ENCODE measurements at places on chromosomes 6 and 20.

DNA sequence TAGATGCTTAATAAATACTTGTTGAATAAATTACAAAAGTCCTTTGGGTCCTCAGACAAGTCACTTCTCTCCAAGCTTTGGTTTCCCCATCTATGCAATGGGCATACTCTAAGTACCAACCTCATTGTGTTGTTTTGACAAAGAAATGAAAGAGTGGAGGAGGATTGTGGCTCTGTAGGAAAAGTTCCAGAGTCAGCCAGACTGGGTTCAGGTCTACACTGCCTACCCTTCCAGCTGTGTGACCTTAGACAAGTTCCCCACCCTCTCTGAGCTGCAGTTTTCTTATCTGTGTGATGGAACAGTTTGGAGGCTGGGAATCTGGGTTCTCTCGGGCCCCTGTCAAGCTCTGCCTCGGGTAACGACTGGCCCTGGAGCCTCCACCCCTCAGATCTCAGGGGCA lies 53.9 kb downstream of the SNAI1 start:
- DNase-seq: no peak

- DNase-seq: no peak
These were observed 411.1 kb downstream of the HDGFL1 start for GRCh38 chr6:22980446-22980845.

DNA sequence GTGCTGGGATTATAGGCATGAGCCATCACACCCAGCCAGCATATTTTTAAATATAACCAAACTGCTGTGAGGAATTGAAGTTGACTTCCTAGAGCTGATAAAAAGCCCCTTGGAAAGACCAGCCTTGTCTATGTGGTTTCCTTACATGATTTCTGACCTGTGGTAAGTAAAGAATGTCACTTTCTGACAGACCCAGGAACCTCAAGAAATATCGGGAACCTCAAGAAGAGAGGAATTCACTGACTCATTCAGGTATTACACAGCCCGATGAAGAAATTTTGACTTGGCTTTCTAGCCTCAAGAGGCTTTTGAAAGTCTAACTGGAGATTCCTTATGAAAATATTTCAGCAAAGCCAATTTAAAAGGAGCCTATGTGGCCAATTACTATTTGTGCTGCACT lies 71.8 kb downstream of the FOXF2 start:
- DNase-seq: no peak

DNA sequence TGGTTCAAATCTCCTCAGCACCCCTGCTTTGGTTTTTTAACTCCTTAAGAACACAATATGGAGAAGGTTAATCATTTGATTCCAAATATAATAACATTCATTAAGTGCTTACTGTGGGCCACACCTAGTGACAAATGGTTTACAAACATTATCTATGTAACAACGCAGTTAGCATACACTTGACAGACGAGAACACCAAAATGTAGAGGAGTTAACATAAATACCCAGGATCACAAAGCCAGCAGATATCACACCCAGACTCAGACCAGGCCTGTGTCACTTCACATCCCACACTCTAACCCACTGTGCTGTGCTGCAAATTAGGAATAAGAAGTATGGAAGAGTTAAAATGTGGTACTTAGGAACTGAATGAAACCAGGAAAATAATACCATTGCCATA lies 82.9 kb downstream of the AGPAT4 start:
- DNase-seq: no peak

- DNase-seq: no peak
These were observed 4.5 kb downstream of the TEAD3 start for GRCh38 chr6:35492258-35492973.

DNA sequence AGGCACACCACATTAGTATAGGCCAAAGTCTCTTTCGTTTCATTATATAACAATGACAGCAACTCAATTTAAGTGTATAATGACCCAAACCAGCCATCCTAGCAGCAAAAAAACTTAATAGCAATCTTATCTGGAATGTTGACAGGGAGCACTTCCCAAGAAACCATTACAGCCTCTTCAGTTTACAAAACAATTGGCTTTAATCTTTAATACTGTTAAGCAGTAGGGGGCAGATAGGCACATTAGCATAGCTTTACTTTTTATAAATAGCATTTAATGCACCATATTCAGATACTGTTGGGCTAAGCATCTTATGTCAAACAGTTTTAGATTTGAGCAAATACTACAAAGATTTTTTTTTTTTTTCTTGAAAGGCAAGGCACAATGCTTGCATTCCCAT lies 193.3 kb upstream of the MAP3K7 start:
- no peak for DNase-seq

DNA sequence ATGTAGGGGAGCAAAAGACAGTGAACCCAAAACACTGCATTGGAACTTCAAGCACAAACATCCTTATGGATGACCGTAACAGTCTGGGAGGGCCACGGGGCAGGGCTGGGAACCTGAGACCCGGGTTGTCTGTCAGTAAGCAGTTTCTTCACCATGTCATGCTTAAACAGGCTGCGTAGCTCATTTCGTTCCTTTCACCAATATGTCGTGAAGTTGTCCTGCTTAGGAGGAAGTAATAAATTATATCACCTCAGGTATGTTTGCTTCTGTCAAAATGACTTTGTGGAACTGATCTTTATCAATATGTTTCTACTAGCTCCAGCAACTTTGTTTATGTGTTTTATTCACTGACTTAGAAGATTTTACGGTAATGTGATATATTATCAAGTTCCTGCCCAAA lies 12.4 kb upstream of the MAK start:
- no peak for DNase-seq

DNA sequence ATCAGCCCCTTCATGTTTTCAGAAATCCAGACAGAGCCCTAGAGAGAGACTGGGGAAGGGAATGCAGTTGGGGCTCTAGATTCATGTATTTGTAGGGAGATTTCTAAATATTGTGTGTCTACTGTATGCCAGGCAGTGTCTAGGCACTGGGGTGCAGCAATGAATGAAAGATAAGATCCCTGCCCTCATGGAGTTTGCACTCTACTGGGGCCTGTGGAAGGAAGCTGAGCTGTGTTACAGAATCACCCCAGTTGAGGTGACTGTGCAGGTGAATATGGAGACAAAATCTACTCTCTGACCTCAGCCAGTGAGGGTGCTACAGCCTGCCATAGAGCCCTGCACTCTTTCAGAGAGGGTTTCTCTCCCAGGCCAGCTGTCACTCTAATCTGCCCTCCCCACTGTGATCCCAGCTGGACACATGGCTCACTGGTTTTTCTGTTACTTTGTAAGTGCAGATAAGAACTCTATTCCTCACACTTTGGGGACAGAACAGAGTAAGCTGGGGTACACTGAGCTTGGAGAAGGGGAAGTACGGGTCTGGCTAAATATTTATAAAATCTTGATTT lies 69.2 kb upstream of the E2F3 start:
- DNase-seq: no peak

- DNase-seq: no peak
These were observed 14.7 kb upstream of the RCAN2 start for GRCh38 chr6:46505693-46506512.

GRCh38 chr20:1424336-1424735 lies 31.5 kb upstream of the FKBP1A start:
- no peak for DNase-seq

DNA sequence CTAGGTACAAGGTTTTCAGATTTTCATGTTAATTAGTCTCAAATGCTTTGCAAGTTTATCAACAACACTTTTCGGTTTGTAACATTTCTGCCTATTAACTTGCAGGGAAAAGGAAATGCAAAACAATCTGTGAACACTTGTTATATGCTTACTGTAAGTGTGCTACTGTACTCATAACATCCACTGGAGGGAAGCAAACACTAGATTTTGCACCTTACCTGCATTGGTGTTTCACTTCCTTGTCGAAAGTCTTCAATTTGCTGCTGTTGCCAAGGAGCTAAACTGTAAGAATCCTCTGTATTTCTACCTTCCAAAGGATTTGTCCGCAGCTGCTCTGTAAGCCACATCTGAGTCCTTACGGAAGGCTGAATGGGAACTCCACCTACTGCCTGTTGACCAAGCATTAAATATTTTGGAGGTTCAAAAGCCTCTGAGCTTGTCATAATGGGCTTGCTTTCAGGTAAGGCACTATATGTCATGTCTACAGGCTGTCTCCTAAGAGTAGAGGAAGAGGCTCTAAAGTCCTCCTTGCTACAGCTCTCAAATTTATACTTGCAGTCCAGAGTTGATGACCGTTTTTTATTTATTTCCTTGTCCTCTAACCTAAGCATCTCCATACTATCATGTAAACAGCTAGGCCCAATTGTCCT lies 17.3 kb downstream of the PLN start:
- DNase-seq: no peak

- no peak for DNase-seq
These were observed 52.2 kb downstream of the TPBG start for GRCh38 chr6:82415820-82416219.

DNA sequence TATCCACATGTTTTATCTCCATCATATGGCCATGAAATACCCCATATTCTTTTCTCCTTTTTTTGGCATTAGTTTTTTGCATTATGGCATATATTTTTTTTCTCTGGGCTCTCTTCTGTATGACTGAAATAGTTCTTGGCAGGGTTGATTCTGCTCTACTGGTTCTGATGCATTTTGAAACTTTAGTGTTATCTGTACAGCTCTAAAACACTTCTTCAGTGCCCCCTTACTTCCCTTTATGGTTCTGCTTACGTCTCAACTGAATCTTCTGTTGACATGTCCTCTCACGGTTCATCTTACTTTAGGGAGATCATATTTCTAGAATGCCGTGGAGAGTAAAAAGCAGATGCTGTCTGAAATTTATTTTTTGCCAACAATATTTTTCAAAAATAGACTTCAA lies 23.2 kb upstream of the TXNDC5 start:
- DNase-seq: no peak

- no peak for DNase-seq
These were observed 882.0 kb downstream of the TFAP2A start for GRCh38 chr6:9532621-9533557.

DNA sequence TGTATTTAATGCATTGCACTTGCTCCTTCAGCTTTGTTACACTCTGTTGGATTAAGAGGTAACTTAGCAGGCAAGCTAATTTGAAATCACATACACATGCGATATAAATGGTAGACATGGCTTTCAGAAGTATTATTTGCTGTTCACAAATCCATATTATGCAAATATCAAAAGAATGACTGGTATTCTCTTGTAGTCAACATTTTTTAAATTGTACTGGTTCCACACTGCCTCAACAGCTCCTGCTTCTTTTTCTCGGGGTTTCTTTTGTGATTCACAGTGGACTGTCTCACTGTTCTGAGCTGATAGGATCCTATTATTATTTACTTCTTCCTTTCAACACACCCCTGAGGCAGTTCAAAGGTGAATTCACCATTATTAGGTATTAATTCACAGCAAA lies 927.4 kb downstream of the KIF16B start:
- no peak for DNase-seq

DNA sequence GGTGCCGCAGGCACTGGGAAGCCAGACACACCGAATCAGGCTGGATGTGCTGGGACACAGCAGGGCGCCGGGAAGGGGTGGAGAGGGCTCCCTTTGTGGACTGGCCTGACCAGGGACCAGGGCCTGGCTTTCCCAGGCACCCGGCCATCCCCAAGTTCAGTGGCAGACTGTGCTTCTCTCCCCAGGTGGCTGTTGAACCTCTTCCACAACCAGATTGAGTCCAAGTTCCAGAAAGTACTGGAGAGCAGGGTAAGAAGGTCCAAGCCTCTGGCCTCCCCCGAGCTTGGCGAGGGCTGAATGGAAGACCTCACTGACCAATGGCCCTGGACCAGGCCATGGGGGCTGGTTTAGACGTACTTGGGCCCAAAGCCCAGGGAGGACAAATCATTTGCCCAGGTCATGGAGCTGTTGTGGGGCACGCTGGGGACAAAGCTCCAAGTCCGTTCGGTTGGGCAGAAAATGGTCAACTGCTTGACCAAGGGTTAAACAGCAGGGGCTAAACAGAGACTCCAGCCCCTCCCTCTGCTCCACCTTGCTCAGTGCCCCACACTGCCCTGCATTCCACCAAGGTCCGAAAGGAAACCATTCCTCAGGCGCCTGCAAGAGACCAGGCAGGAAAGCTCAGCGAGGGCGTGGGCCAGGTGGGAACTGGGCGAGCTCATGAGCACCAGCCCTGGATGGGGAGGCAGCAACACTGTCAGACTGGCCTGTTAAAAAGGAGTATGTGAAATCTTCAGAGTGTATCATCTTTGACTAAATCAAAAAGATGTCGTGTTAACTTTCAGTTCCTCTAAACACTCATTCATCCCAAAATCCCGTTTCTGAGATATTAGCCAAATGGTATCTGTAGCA lies 9.1 kb downstream of the LBP start:
- DNase-seq: no peak

DNA sequence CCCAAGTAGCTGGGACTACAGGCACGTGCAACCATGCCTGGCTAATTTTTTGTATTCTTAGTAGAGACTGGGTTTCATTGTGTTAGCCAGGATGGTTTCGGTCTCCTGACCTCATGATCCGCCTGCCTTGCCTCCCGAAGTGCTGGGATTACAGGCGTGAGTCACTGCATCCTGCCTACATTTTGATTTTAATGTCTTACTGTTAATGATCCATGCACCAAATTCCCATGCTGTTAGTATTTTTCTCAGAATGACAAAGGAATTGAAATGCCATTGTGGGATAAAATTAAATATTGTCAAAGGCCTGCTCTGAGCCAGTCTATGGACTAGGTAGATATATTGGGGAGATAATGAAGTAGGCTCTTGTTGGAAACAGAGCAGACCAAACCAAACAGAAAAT lies 28.2 kb downstream of the CBFA2T2 start:
- no peak for DNase-seq

DNA sequence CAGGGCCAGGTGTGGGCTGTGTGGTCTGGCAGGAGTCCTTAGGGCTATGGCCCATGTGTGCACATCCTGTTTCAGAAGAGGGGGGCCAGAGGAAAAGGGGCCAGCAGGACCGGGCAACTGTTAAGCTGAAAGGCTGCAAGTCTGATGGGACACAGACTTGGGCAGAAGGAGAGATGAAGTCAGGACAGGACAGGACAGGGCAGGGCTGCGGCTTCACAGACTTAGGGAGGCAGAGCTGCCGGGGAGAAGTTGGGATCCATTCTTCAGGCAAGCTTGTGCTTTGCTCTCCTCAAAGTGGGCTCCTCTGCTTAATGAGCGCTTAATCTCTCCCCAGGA lies 28.7 kb downstream of the MOCS1 start:
- DNase-seq: no peak

- DNase-seq: no peak
These were observed 68.8 kb downstream of the UTRN start for GRCh38 chr6:144353871-144354314.

DNA sequence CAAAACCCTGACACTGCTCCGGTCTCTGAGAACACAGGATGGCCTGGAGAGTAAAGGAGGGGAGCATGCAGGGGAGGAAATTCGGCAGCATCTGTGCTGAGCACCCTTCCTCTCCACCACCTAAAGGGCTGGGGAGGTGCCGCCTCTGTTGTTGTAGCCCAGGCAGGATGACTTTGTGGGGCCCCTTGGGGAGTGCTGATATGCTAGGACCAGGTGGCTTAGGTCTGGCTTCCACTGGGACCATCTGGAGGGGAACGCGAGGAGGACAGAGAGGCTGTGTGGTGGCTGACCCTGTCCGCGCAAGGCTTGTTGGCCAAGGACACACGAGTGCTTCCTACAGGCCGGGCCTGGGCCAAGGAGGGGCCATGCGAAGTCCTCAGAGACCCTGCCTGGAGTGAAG lies 9.9 kb upstream of the RPS6KA2 start:
- no peak for DNase-seq

All from stimulated activated CD4-positive, alpha-beta T cell treated with anti-CD3 and anti-CD28 coated beads, Interleukin-12 subunit alpha, Interleukin-12 subunit beta, amount 100 ng/mL, for 48 hours (primary cell).